Activated CD8-positive, alpha-beta memory T cell treated with anti-CD3 and anti-CD28 coated beads for 1 hour (primary cell): ENCODE measurements at places on chromosomes 7 and 10.

DNA sequence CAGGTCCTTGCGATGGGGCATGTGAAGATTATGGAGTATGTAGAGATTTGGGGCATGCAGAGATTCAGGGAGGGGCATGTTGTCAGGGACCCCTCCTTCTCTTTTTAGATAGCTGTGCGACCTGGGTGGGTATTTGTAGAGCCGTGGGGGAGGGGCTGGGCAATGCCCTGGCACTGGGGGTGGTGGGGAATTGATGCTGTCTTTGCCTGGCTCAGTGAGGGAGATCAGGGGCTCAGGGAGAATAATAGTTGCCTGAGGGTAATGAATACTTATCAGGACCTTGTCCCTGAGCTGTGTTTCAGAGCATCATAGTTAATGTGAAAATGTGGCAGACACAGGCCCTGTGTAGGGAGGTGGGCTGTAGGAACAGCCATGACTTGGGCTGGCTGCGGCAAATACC lies 3.5 kb downstream of the RAMP3 start:
- DNase-seq: no peak

GRCh38 chr7:47300472-47301104 lies 281.3 kb downstream of the TNS3 start:
- no peak for DNase-seq

DNA sequence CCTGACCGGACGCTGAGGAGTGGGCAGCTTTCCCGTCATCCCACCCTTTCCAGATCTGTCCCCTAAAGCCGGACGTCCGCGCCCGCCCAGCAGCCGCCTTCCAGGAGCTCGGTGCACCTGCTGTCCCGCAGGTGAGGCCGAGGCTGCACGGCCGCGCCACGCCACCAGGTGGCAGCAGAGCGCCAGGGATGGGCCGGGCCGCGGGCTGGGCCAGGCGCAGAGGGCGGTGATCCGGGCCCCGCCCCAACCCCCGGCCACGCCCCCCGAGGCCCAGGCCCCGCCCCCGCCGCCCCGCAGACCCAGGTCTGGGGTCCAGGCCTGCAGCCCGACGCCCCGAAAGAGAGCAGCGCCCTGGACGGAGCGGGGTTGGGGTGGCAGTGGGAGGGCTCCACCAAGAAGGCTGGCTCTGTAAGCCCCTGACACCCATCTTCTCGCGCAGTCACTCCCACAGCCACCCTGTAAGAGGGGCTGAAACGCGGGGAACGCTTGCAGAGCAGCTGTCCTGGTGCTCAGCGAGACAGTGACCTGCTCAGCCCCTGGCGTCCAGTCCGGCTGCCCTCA lies 32.2 kb downstream of the FOXL3 start:
- peak; percentile 89 for DNase-seq

DNA sequence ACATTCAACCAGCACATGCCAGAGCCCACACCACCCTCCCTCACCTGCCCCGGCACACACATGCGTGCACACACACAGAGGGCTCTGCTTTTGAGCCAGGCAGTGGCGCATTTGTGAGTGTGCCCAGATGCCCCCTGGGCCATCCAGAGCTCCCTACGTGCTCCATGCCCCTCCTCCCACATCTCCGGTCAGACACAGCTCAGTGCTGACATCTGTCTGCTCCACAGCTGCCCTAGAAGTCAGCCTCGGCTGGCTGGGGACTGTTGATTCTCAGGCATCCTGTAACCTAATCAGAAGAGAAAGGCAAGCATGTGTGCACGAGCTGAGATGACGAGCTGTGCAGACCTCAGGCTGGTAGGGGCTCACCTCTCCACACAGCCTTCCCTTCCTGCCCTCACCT lies 135.1 kb downstream of the ZMIZ1 start:
- no peak for DNase-seq

DNA sequence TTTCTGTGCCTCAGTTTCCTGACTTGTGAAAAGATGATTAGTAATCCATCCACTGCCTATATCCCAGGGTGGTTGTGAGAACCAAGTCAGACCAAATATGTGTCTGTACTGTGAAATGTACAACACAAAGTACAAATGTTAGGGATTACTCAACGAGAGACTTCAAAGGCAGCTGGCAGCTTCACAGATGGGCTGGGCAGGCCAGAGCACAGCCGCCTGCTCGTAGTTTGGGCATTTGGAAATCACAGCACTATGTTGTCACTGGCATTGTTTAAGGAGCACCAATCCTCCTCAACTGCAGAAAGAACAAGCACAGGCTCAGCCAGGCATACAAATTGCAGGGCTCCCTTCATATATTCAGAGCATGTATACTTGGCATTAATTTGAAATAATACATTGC lies 64.5 kb upstream of the C10orf90 start:
- DNase-seq: no peak

- no peak for DNase-seq
Observed at GRCh38 chr10:126468467-126468866, 80.2 kb upstream of the ADAM12 start.

DNA sequence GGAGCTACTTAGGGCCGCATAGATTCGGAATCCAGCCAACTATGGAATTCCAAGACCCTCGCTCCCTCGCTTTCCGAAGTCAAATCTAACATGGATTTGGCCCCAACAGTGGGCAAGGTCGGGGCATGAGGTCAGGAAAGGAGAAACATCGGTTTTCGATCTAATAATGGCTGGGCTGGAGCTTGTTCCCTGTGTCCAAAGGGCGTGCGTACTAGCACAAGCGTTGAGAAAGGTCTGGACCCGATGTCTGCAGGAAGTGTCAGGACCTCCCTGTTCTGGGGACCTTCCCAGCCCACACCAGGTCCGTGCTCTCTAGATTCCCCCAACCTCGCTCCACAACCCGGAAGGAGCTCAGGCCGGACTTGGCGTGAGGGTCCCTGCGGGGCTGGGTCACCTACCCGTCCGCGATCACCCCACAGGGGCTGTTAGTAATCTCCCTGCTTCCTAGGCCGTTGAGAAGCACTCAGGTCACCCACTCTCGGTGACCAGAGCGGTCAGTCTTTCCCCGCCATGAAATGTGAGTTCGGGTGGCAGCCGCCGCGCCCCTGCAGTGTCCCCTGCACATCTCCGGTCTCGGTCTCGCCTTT lies 4.8 kb downstream of the FEZF1 start:
- no peak for DNase-seq

DNA sequence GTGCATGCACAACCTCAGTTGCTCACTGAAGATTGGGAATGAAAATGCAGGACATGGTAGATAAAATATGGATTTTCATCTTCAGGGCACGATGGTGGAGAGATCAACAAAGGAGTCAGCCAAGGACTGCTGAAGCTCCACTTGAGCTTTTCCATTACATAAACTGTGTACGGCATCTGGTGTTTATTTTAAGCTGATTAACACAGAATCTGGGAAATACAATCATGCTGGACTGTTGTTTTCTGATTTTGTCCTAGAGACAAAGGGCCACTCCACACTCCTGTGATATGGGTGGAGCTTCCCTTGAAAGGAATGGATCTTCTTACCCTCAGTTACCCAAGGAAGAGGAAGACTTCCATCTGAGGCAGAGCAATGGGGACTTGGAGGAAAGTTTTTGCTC lies 120.6 kb downstream of the SAMD9 start:
- DNase-seq: no peak

GRCh38 chr7:50149369-50149768 lies 56.3 kb upstream of the ZPBP start:
- no peak for DNase-seq

DNA sequence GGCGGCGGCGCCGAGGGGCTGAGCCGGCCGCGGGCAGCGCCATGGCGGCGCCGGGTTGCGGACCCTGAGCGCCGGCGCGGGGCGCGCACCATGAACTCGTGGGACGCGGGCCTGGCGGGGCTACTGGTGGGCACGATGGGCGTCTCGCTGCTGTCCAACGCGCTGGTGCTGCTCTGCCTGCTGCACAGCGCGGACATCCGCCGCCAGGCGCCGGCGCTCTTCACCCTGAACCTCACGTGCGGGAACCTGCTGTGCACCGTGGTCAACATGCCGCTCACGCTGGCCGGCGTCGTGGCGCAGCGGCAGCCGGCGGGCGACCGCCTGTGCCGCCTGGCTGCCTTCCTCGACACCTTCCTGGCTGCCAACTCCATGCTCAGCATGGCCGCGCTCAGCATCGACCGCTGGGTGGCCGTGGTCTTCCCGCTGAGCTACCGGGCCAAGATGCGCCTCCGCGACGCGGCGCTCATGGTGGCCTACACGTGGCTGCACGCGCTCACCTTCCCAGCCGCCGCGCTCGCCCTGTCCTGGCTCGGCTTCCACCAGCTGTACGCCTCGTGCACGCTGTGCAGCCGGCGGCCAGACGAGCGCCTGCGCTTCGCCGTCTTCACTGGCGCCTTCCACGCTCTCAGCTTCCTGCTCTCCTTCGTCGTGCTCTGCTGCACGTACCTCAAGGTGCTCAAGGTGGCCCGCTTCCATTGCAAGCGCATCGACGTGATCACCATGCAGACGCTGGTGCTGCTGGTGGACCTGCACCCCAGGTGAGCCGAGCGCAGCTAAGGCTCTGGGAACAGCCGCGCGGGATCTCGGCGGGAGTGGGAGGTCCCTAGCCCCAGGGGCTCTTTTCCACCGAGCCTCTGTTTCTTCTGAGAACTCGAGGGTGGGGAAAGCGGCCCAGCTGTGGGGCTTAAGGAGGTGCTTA lies at the start of gene GPR26:
Gene GPR26 (plus strand): TSS at position 38 of the 919 bp plus-strand sequence. CDS start 53 bp downstream, at position 91.
- DNase-seq: no peak

- DNase-seq: peak; percentile 10
Observed at GRCh38 chr10:103605359-103606096, 112.0 kb downstream of the NEURL1 start.

- peak; percentile 67 for DNase-seq
Observed at GRCh38 chr10:79196470-79197461, 128.0 kb downstream of the ZMIZ1 start.

- no peak for DNase-seq
Observed at GRCh38 chr10:127926455-127926854, 19.6 kb downstream of the PTPRE start.

GRCh38 chr10:60406182-60406581 lies 16.5 kb upstream of the ANK3 start:
- no peak for DNase-seq

DNA sequence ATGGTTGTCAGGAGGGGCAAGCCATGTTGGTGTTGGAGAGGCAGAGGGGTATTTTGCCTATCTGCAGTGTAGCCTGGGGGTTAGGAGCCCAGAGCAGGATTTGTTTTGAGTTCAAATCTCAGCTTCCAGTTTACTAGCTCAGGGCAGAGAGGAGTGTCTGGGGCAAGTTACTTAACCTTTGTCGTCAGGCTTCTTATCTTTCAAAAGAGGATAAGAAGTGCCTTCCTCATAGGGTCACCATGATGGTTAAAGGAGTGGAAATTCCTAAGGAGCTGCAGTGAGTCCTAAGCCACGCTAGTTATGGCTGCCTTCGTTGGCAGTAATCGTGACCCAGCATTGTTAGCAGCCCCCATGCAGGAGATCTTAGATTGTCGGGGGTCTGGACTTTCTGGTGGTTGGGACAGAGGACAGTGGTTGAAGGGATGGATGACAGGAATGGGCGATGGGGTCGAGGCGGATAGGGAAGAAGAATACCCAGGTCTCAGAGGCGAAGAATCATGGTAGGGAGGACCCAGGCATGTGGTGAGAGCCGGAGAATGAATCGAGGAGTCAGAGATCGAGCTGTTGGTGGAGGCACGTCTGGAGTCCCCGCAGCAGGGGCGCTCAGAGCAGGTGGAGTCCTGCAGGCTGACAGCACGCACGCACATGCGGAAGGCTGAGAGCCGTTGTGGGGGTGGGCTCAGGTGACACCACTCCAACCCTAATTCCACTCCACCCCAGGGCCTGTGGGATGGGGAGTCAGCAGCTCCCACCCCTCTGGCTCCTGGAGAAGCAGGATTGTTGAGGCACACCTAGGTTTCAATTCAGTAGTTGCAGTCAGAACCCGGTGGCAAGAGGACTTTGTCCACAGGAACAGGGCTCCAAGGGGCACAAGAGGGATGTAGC lies 11.6 kb downstream of the ADCK2 start:
- no peak for DNase-seq

GRCh38 chr10:88205842-88206446 lies 342.5 kb downstream of the PTEN start:
- DNase-seq: no peak

DNA sequence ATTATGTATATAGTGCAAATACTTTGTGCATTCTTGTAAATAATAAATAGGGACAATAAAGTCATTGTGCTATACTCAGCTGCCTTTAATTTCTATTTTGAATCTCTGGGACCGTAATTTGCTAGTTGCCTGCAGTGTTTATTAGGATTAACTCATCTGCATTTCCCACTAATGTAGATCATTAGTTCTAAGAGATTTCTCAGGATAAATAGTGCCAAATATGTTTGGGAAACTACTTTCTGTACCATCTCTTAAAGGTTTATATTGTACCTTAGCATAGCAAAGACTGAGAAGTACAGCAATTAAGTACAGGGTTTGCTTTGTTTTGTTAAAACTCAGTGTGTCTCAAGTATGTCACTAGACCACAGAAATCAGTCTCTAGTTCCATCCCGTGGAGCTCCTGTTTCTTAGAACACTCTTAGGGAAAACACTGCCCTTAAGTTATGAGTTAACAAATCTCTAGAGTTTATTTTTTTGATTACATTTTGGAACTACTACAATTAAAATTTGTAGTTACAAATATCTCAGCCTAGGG lies 26.0 kb downstream of the ADD3 start:
- no peak for DNase-seq

- no peak for DNase-seq
Observed at GRCh38 chr7:8564281-8564680, 130.9 kb downstream of the NXPH1 start.

DNA sequence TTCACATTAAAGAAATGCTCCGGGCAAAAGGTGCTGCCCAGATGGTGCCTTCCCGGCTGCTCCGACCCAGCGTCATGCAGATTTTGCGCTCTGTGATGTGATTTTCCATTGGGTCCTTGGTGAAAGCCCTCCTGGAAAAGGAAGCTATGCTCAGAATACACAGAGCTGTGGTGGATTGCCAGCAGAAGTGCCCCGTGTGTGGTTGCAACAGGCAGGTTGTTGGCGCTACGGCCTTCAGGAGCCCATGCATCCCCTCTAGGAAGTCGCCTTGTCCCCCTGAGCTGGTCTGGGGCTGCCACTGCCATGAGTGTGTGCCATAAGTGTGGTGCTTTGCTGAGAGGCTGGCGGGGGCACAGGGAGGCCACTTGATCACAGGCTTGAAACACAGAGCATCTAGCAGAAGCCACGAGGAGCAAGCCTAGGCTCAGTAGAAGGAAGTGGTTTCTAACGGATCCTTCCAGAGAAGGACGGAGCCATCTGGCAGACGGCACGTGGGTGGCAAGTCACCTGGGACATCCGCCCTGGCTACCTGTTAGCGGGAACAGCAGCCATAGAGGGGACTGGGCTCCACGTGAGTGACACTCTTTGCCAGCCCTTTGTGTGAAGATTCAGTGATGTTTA lies 210.9 kb downstream of the CUX1 start:
- DNase-seq: no peak

GRCh38 chr7:92781117-92781720 lies 55.2 kb downstream of the CDK6 start:
- DNase-seq: no peak

DNA sequence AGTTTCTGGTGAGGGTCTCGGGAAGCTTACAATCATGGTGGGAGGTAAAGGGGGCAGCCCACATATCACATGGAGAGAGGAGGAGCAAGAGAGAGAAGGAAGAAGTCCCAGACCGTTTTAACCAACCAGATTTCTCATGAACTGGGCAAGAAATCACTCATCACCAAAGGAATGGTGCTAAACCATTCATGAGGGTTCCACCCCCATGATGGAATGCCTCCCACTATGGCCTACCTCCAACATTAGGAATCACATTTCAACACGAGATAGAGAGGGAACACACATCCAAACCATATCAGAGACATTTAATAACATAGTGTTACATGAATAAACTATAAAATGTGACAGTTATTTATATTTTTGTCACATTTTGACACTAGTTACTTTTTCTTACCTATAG lies 214.8 kb upstream of the MAGI2 start:
- no peak for DNase-seq

- no peak for DNase-seq
Observed at GRCh38 chr7:92841192-92841591, 4.8 kb upstream of the CDK6 start.
